ENCODE measurements at places on chromosomes 5 and 9.

DNA sequence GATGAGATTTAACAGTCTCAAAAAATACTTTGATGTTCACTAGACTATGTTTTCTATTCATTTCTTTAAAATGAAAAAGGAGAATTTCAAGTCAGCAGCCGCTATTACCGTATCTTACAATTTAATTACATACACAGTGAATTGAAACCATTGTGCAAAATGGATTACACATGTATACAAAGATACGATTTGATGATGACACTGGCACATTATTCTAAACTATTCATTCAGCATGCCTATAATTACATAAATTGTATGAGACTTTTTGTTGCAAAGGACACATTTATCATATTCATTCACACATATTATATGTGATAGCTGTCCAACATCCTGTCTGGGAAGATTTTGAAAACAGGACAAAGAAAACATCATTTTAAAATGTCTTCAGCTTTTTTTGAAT lies 118.3 kb upstream of the VCAN start:
- DNase-seq = no peak
- H3K4me3 ChIP-seq = no peak overlapping the region
- H3K27me3 ChIP-seq = no peaks in the 10 kb centered on the region
- H3K27ac ChIP-seq = no peak overlapping the region
- H3K4me1 ChIP-seq = no peaks in the 10 kb centered on the region

DNA sequence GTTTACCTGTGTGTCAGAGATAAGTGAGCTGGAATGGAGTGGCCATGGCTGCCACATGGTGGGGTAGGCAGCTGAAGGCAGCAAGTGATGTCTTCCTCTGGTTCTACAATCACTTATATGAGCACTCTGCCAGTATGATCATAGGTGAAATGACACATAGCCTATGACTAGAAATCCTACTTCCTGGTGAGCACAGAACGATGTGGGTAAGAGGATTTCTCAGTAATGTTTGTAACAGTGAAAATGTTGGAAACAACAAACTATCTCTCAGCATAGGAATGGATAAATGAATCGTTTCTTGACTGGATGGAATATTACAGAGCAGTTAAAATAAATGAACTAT lies 187.0 kb upstream of the S1PR3 start:
- H3K36me3 ChIP-seq = no peaks in the 10 kb centered on the region
- no peak overlapping the region for H3K4me3 ChIP-seq
- H3K4me1 ChIP-seq = peaks cover 5% of the 10 kb centered on the region
- no peak overlapping the region for H3K27ac ChIP-seq

GRCh38 chr9:6630502-6631206 lies 14.9 kb downstream of the GLDC start:
- H3K27me3 ChIP-seq = peaks cover 38% of the 10 kb centered on the region
- no peak overlapping the region for H3K27ac ChIP-seq
- DNase-seq = no peak
- peaks cover 4% of the 10 kb centered on the region for H3K4me1 ChIP-seq

DNA sequence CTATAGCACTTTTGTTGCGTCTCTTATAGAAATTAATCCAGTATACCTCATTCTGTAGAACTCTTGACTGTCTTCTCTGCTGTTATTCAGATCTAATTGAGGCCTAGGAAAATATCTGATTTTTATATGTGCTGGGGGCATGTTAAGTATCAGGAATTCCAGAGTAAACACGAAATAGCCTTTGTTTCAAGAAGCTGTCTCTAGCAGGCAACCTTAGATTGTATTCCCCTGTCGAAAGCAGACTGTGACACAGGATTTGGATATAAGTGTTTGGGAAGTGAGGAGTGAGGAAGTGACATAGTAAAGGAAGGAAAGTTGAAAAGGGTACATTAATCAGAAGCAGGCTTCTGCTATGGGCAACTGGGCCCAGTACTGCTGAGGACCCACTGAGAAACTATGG lies 72.1 kb upstream of the RASA1 start:
- H3K4me3 ChIP-seq = no peak overlapping the region
- H3K27me3 ChIP-seq = no peaks in the 10 kb centered on the region
- DNase-seq = peak; percentile 24
- H3K27ac ChIP-seq = peak overlapping the region; percentile 69
- no peaks in the 10 kb centered on the region for H3K36me3 ChIP-seq
- peaks cover 2% of the 10 kb centered on the region for H3K4me1 ChIP-seq

GRCh38 chr5:137487600-137487999 lies 11.5 kb downstream of the SPOCK1 start:
- no peak overlapping the region for H3K27ac ChIP-seq
- peaks cover 5% of the 10 kb centered on the region for H3K36me3 ChIP-seq
- H3K4me1 ChIP-seq = peaks cover 2% of the 10 kb centered on the region
- no peak overlapping the region for H3K4me3 ChIP-seq
- H3K27me3 ChIP-seq = no peaks in the 10 kb centered on the region

- no peaks in the 10 kb centered on the region for H3K27me3 ChIP-seq
- H3K27ac ChIP-seq = no peak overlapping the region
- no peaks in the 10 kb centered on the region for H3K36me3 ChIP-seq
- H3K4me3 ChIP-seq = no peak overlapping the region
Observed at GRCh38 chr5:174623433-174624019, 100.9 kb upstream of the MSX2 start.

DNA sequence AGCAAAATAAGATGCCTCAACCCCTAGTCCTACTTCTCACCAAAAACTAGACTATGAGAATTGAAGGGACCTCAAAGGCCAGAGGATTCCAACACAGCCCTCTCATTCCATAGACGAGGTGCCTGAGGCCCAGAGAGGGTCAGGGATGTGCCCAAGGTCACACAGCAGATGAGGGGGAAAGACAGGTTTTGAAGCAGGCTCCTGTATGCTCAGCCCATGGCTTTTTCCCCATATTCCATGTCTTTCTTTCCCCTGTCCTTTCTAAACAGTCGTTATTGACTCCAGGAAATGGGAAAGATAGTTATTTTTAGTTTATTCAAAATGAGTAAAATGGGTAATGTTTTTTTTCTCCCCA lies 61.2 kb upstream of the COL15A1 start:
- no peaks in the 10 kb centered on the region for H3K4me1 ChIP-seq
- H3K36me3 ChIP-seq = no peaks in the 10 kb centered on the region
- H3K27ac ChIP-seq = no peak overlapping the region
- peaks cover 46% of the 10 kb centered on the region for H3K27me3 ChIP-seq

GRCh38 chr9:101923451-101923850 lies 185.0 kb upstream of the GRIN3A start:
- no peaks in the 10 kb centered on the region for H3K27me3 ChIP-seq
- no peak overlapping the region for H3K27ac ChIP-seq
- no peaks in the 10 kb centered on the region for H3K4me1 ChIP-seq
- no peak overlapping the region for H3K4me3 ChIP-seq

DNA sequence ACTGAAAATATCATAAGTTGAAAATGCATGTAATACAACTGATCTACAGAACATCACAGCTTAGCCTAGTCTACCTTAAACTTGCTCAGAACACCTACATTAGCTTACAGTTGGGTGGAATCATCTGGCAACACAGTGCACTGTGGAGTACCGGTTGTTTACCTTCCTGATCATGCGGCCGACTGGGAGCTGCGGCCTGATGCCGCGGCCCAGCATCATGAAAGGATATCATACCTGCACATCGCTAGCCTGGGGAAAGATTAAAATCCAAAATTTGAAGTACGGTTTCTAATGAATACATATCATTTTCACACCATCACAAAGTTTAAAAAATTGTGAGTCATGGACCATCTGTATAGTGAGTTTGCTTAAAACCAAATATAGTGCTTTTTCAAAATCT lies 1.8 kb downstream of the HACD4 start:
- peaks cover 9% of the 10 kb centered on the region for H3K4me1 ChIP-seq
- no peaks in the 10 kb centered on the region for H3K27me3 ChIP-seq
- no peak overlapping the region for H3K4me3 ChIP-seq
- DNase-seq = no peak

- no peaks in the 10 kb centered on the region for H3K36me3 ChIP-seq
- no peaks in the 10 kb centered on the region for H3K4me1 ChIP-seq
- no peaks in the 10 kb centered on the region for H3K27me3 ChIP-seq
- H3K27ac ChIP-seq = no peak overlapping the region
- no peak for DNase-seq
Observed at GRCh38 chr5:83107692-83108420, 30.5 kb downstream of the XRCC4 start.

- H3K36me3 ChIP-seq = peaks cover 64% of the 10 kb centered on the region
- H3K27me3 ChIP-seq = no peaks in the 10 kb centered on the region
- peaks cover 25% of the 10 kb centered on the region for H3K4me1 ChIP-seq
- peak; percentile 91 for DNase-seq
- H3K4me3 ChIP-seq = no peak overlapping the region
Observed at GRCh38 chr5:181241393-181241975, 2.2 kb downstream of the RACK1 start.

DNA sequence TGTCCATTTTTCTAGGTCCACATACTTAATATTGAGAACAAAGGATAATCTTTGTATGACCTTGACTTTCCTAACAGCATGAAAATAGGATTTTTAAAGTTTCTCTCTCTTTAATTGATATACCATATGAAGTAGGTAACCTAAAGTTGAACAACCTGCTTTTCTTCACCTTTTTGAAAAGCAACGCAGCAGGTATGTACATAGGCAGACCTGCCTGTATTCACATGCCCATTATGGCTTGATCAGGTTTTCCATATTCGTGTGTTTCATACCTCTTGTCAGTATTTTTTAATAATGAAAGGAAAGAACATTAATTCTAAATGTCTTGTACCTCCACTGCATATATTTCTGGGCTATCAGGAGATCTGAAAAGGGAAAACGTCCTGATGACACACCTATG lies 1.5 kb upstream of the ADAMTSL1 start:
- no peaks in the 10 kb centered on the region for H3K27me3 ChIP-seq
- H3K4me3 ChIP-seq = peak overlapping the region; percentile 96
- DNase-seq = no peak
- H3K36me3 ChIP-seq = peaks cover 9% of the 10 kb centered on the region
- no peak overlapping the region for H3K27ac ChIP-seq
- peaks cover 2% of the 10 kb centered on the region for H3K4me1 ChIP-seq

- peaks cover 14% of the 10 kb centered on the region for H3K4me1 ChIP-seq
- H3K27me3 ChIP-seq = peaks cover 70% of the 10 kb centered on the region
- no peak overlapping the region for H3K27ac ChIP-seq
- peak overlapping the region; percentile 81 for H3K4me3 ChIP-seq
- peak; percentile 58 for DNase-seq
Observed at GRCh38 chr5:88660947-88661805, 221.8 kb downstream of the MEF2C start.

GRCh38 chr5:135697251-135697958 lies 118.6 kb upstream of the CXCL14 start:
- no peaks in the 10 kb centered on the region for H3K4me1 ChIP-seq
- no peak overlapping the region for H3K4me3 ChIP-seq
- no peak overlapping the region for H3K27ac ChIP-seq

DNA sequence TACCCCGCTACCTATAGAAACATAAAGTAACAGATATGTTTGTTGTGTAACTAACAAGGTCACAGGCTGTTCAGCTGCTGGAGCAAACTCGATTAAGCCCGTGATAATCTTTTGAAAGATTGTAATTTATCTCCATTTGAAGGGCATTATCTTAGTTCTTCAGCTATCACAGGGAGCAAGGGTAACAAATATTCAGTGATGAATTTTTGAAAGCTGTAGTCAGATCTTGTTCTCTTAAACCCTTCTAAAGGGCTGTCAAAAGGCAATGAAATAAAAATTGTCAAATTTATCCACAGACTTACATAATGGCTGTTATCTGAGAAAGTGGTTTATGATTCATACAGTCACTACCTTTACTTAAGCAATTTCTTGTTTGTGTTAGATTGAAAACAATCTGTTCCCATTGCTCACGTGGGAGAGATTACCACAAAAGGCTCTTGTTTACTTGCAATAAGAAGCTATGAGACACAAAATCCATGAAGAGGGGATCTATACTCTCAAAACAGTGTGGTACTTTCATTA lies 78.3 kb upstream of the ZNF608 start:
- no peaks in the 10 kb centered on the region for H3K4me1 ChIP-seq
- no peak overlapping the region for H3K27ac ChIP-seq
- DNase-seq = peak; percentile 73
- H3K27me3 ChIP-seq = no peaks in the 10 kb centered on the region
- H3K4me3 ChIP-seq = no peak overlapping the region

DNA sequence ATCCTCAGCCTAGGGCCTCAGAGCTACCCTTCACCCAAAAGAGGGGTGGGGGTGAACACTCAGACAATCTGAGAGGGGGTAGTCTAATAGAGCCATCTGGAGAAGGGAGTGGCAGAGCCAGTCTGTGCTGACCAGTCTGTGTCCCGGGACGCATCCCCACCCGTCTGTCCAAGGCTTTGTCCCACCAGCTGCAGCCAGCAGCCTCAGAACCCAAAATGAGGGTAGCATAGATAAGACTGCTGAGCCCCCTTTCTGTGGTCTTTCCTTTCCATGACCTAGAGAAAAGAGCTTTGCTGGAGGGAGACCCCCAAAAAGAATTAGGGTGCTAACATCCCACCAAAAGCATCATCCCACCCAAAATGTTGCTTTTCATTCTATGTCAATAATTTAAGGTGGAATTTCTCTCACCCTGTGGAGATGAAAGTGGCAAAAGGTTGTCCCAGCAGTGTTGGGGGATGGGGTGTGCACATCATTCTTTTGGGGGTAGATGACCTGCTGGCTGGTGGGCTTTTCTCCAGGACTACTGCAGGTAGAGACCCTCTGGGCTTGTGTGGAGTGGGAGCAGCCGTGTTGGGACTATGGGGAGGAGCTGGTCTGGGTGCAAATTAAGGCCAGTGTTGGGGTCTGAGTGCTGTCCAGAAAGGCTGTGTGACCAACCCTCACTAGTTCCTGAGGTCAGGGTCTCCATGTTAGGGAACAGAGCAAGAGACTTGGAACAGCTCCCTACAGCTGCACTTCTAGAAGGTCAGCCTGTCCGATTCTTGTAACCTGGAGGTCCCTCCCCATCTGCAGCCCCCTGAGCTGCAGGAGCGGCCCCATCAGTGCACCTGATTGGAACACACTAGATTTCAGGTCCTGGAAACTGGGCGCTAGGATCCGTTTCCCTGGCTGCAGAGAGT lies 19.9 kb downstream of the URM1 start:
- peaks cover 48% of the 10 kb centered on the region for H3K36me3 ChIP-seq
- H3K27me3 ChIP-seq = peaks cover 49% of the 10 kb centered on the region
- H3K27ac ChIP-seq = no peak overlapping the region
- DNase-seq = no peak

- no peak for DNase-seq
- H3K27me3 ChIP-seq = no peaks in the 10 kb centered on the region
- H3K4me3 ChIP-seq = no peak overlapping the region
- no peak overlapping the region for H3K27ac ChIP-seq
Observed at GRCh38 chr5:66851306-66851705, 255.1 kb downstream of the MAST4 start.

- no peak overlapping the region for H3K4me3 ChIP-seq
- no peaks in the 10 kb centered on the region for H3K4me1 ChIP-seq
- H3K36me3 ChIP-seq = no peaks in the 10 kb centered on the region
- no peak for DNase-seq
Observed at GRCh38 chr5:14945450-14945849, 73.9 kb upstream of the ANKH start.

GRCh38 chr9:75242426-75242825 lies 154.1 kb downstream of the OSTF1 start:
- H3K36me3 ChIP-seq = no peaks in the 10 kb centered on the region
- DNase-seq = no peak
- no peaks in the 10 kb centered on the region for H3K4me1 ChIP-seq
- peaks cover 4% of the 10 kb centered on the region for H3K27me3 ChIP-seq

Measured in mesenchymal stem cell (in vitro differentiated cells and primary cell).